ENCODE measurements at places on chromosomes 4 and X. TPM values are rescaled to one million over a fixed set of nuclear protein-coding genes. Genes with fewer than 3 reads are reported as not detected.

Gene ASB5
- not detected for total RNA-seq

Gene PNCK
- total RNA-seq, result 5.9 TPM

Gene GPR143
- not detected for total RNA-seq

Gene MID1
- total RNA-seq, result 26.9 TPM

Gene HS3ST1
- 5.0 TPM for total RNA-seq

Gene PPP1R2C
- not detected for total RNA-seq

DNA sequence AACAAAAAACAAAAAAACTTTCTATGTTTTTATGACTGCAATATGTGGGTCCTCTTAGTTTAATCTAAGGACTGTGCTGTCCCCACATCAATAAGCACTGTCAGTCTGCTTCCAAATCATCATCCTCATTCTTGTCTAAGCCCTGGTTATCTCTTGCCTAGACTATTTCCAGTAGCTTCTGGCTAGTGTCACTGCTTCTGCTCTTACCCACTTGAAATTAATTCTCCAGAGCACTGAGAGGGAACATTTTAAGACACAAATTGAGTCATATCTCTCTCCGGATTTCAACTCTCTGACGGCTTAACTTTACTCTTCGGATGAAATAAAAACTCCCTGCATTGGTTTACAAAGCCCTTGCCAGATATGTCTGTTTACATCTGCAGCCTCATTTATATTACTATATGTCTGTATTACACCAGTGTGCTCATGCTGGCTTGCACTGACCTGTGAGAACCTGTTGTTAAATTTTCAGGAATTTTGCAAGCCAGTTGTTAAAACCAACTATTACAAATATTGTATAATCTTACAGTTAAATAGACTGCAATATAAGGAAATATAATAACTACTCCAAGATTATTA lies 345.9 kb downstream of the ADGRL3 start:
- no peak for DNase-seq

- DNase-seq, result no peak
These were observed 561.3 kb upstream of the GRIA3 start for GRCh38 chrX:122622795-122623194.

DNA sequence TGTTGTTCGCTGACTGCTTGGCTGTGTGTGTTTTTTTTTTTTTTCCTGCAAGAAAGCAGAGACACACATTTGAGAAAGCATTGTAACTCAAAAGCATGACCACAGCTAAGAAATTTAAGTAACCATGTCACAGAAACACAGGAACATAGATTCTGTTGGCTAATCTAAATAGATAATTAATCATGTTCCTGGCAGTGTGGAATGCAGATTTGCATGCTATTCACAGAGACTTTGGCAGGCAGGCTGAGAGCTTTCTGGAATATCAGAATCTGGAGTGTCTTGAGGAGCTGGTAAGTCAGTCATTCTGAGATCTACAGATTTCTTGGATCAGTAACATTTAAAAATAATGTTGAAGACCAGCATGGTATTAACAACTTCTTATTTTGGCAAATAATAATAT lies 33.2 kb upstream of the SMS start:
- no peak for DNase-seq

DNA sequence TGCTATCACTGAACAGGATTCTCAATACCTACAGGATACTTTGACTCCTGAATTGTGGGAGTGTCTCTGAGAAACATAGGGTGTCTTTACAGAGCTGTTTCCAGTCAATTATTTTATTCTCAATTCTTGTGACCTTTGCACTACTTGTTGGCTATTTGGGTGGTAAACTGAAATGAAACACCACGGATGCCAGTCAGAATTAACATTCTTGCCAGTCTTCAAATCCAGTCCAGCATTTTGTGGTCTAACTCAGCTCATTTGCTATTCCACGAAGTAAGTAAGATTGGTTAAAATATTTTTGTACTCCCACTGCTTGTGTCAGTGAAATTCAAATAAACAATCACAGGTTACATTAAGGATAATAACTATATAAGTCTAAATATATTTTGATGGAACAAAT lies 197.9 kb downstream of the ANKRD50 start:
- DNase-seq, result no peak

DNA sequence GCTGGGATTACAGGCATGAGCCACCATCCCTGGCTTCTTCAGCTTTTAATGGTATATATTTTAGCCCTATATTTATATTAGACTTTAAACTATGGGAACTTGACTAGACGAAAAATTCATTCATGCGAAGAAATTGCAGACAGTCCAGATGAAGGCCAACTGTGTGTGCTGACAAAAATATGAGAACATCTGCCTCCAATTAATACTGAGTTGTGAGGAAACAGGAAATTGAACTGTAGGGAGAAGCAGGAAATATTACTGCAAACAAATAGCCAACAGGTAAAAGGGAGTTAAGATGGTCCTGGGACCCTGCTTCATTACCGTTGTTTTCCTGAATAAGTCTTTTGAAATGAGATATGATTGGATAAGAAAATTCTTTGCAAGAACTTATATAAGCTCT lies 26.3 kb downstream of the MGARP start:
- no peak for DNase-seq

DNA sequence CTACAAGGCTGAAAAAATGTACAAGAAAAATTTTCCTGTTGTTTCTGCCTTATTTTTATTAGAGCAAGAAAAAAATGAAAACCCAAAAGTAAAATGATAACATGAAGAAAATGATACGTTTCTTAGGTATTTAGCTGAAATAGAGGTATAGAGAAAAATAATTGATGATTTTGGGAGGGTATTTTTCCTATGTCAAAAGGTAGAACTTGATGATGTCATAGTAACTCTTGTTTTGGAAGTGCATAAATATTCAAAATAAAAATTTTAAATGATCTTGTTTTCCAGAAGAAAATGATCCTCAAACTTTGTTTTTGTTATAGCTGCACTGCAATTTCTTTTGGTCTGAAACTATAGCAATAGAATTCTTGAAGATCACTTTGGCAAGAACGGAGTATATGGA lies 608.8 kb upstream of the BOD1L1 start:
- no peak for DNase-seq

DNA sequence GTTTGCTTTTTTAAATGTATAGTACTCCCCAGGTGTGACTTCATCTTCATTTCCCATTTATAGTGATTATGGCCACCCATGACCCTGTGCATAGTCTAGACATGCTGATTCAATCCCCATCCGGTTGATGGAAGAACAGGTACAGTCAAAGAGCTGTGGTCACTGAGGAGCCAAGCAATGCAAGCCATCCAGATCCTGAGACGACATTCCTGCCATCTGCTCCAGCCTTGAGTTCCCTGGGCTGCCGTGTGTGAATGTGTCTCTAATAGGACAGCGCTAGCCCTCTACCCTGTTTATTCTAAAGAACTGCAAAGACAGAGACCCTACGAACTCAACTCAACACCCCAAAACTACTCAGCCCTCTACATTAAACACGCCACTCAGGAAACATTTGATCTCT lies 1.7 kb downstream of the KCNIP4 start:
- no peak for DNase-seq

GRCh38 chr4:184384810-184385557 lies 89.4 kb downstream of the IRF2 start:
- no peak for DNase-seq

DNA sequence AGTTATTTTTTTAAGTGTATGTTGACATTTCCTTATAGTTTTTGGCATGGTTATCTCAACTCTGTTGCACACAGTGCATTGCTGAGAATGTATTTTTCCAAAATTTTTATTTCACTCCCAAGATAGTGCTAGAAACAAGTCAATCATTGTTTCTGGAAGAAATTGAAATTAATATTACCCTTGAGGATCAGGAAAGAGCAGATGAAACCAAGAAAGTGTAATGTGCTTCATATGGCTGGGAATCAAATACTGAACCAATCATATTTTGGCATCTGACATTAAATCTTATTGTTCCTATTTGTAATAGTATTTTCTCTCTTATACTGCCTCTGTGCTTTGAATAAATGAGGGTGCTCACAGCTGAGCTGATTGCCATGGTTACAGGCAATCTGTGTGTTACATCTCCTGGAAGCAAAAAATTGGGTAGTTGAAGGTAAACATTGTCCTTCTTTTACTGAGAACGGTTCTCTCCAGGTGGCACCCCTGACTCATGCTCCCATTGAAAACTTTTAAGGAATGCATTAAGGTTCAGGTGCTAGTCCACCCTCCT lies 358.2 kb upstream of the NR3C2 start:
- DNase-seq, result no peak

All from uterus (tissue), 4 donors.